ENCODE measurements at places on chromosomes 3 and 15. TPM values are rescaled to one million over a fixed set of nuclear protein-coding genes. Genes with fewer than 3 reads are reported as not detected.

- DNase-seq = no peak
Measured at GRCh38 chr3:43609406-43609805, 12.4 kb downstream of the ANO10 start.

DNA sequence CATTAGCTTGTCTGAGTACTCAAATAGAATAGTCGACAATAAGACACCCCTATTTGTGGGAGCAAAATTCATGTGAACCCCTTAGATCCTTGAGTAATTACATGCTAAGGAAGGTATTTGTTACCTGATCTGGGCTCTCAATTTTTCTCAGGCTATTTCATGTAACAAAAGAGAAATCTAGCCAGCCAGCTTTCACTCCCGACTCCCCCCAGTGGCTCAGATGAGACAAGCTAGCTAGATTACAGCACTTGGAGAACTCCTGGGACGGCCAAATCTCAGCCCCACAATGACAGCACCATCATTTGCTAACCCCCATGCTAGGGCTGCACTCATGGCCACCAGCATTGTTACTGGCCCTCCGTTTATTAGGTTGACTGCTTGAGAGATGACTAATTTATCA is 41.3 kb downstream of the GLDN start:
- DNase-seq = no peak

DNA sequence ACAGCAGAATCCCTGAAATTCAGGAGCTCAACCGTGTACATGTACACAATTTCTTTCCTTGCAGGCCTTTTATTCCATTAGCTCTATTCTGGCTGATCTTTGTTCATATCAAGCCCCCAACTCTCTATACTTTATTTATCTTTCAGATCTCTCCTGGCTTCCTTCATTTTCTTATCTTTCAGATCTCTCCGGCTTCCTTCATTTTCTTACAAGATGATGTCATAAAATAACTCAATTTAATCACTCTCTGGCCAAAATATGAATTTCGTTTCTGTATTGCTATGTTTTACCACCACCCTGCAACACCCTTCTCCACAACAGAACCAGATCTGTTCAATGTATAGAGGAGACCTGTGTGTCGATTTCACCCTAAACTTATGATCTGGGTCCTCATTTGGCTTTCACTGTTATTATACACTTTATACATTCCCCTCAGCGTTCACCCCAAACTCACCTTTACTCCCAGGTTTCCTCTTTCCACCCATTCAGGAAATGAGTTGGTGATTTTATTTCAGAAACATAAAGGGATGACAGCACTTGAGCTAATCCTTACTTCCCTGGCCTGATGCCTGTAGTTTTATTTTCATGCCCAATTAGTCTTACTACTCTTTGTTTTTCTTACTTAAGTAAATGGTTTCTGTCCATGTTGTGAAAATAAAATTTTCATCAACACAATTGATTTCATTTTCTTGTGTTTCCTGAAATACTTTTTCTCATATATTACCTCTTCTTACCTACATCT is 195.5 kb downstream of the BCHE start:
- no peak for DNase-seq

GRCh38 chr3:82004266-82004665 is 242.8 kb upstream of the GBE1 start:
- DNase-seq = no peak

DNA sequence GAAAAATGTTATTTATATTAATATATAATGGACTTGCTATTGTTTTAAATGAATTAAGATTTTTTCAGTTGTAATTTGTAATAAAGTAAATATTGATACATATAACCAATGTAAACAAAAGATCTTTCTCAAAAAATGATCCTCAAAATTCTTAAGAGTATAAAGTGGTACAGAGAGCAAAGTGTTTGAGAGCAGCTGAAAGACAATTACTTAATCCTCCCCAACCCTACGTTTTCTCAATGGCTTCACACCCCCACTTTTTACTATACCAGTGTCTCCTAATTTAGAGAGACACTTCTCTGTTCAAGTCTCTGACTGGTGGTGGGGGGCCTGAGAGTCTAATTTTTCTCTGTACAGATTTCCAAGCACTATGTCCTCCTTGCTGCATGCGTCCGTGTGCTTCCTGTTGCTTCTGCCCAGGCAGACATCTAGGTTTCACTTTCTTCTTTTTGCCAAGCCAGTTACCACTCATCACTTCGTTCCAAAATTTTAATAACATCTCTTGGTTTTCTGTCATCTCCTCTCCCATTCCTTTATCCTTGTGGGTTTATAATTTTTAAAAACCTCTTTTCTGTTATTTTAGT is 276.3 kb upstream of the DNAJC19 start:
- no peak for DNase-seq

- DNase-seq = no peak
Measured at GRCh38 chr3:182914341-182914740, 66.0 kb downstream of the DCUN1D1 start.

DNA sequence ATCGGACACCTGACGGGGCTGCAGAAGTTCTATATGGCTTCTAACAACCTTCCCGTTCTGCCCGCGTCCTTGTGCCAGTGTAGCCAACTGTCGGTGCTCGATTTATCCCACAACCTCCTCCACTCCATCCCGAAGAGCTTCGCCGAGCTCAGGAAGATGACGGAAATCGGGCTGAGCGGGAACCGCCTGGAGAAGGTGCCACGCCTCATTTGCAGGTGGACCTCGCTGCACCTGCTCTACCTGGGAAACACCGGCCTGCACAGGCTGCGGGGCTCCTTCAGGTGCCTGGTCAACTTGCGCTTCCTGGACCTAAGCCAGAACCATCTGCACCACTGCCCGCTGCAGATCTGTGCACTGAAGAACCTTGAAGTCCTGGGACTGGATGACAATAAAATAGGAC is 9.8 kb upstream of the LRRC34 start:
- DNase-seq = no peak

DNA sequence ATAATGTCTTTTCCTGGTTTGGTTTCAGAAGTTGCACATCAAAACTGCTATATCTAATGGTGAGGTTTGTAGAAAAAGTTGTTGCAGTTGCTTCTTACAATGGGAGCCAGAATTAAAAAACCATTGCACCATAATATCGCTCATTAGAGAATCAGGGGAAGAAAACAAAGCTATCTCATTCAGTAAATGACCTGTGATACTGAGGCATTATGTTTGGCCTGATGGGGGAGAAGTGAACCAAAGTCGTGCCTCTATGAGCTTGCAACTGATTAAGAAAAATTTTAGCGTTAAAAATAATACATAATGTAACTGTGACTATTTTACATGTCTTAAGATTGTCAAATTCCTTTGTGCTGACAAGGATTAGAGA is 60.2 kb upstream of the ARHGEF26 start:
- DNase-seq = no peak

GRCh38 chr15:77574521-77575202 is 58.0 kb downstream of the LINGO1 start:
- no peak for DNase-seq

DNA sequence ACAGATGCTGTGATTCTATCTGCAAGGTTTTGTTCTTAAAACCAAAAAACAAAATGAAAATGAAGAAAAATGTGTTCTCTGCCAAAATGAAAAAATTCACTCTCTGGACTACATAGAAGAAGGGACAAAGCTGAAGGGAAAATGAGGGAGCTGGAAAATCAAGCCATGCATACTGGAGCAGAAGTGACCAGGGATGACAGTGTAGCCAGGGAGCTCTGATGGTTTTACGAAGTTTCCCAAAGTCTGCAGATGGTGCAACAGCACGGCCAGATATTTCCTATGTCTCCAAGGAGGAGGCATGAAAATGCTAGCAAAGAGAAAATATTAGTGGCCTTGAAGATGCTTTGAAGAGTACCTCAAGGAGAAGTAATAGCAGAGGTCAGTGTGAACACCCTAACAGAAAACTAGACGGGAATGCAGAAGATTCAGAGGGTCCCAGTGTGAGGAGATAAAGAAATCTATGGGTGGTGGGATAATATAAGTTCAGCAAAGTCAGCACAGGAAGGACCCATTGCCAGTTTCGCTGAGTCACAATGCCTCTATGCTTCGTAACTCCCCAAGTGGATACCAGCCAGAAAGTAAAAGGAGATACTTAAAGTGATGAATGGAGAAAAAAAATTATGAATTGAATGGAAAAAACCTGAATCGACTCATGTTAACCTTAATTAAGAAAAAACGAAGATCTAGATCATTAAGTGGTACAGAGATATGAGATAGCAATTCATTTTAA is 39.0 kb upstream of the POMGNT2 start:
- no peak for DNase-seq

DNA sequence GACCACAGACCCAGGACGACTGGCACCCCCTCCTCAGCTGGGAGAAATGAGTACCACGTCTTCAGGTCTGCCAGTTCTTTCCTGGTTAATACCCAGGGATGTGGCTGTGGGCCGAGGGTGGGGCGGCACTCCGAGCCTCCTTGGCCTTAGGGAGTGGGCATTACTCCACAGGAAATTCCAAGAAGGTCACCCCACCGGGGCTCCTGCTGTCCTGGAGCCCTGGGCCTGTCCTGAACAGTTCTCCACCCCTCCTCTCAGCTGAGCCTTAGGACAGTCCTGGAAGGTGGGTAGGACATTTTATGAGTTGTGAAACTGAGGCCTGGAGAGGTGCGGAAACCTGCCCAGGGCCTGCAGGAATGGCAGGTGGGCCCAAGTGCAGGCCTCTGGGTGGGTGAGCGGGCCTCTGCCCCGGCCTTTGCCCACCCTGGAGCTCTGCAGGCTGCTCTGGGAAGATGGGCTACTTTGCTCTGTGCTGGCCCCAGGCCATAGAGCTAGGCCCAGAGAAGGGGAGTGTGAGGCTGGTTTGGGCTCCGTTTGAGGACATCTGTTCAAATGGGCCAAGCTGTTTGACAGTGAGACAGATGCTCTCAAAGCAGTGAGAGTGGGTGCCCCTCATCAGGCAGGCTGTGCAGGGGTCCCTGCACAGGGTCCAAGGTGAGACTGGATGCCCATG is 103.1 kb downstream of the TMEM266 start:
- no peak for DNase-seq

GRCh38 chr3:135853981-135854380 is 111.5 kb upstream of the PPP2R3A start:
- DNase-seq = no peak

DNA sequence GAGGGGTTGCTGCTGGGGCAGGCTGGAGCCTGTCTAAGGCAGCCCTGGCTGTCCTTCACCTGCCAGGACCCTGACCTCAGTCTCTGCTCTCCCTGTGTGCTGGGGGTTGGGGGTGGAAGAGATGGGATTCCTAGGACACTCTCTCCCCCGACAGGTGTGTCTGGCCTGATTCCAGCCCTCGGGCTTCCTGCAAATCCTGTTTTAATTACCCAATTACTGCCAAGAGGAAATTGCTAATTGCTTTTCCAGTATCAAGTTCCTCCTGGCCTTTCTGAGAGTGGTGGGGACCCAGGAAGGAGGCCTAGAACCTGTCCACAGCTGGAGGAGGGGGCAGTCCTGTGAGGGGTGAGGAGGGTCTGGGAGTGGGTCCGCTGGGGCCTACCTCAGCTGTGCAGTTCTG is 15.8 kb downstream of the PLXNA1 start:
- no peak for DNase-seq

Gene CEP70
- total RNA-seq = 14.2 TPM

Gene TXNRD3
- total RNA-seq = 12.2 TPM

Gene GABRG3
- not detected for total RNA-seq

Gene TRIM42
- not detected for total RNA-seq

Gene PFKFB4
- total RNA-seq = 4.6 TPM

Gene MUC13
- total RNA-seq = 0.58 TPM

Gene NDUFB4
- 122 TPM for total RNA-seq

Gene FBXO45
- 7.7 TPM for total RNA-seq

Gene TMC3
- total RNA-seq = not detected

Gene CLDN18
- not detected for total RNA-seq
